ENCODE measurements at places on chromosomes 6 and 20.

GRCh38 chr20:43959079-43959919 is 44.6 kb downstream of the TOX2 start:
- DNase-seq = peak; percentile 73

- no peak for DNase-seq
These were observed 90.4 kb upstream of the TMEM30A start for GRCh38 chr6:75374961-75375400.

- peak; percentile 35 for DNase-seq
These were observed 688 bp downstream of the COMMD7 start for GRCh38 chr20:32742322-32743236.

DNA sequence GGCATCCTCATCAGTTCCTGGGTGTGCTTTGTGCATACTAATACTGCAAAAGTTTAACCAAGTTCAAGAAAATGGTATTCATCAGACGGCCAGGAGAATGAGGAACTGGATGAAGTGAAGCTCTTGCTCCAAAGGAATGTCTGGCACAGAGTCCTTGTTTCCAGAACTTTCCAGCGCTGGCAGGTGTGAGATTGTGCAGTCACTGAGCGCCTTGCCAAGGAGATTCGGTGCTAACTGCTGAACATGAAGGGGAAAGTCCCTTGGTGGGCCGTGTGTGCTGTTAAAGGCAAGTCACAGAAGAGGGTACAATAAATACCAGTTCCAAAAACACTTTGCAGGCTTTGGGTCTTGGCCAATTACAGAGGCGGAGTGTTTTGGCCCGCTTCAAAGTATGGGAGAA is 262.3 kb upstream of the SOX4 start:
- no peak for DNase-seq

GRCh38 chr6:40880906-40881305 is 158.1 kb downstream of the UNC5CL start:
- DNase-seq = no peak
